ENCODE measurements at places on chromosomes 5 and 9. TPM values are rescaled to one million over a fixed set of nuclear protein-coding genes. Genes with fewer than 3 reads are reported as not detected.

- DNase-seq = no peak
These were observed 9.6 kb upstream of the MSX2 start for GRCh38 chr5:174714751-174715150.

DNA sequence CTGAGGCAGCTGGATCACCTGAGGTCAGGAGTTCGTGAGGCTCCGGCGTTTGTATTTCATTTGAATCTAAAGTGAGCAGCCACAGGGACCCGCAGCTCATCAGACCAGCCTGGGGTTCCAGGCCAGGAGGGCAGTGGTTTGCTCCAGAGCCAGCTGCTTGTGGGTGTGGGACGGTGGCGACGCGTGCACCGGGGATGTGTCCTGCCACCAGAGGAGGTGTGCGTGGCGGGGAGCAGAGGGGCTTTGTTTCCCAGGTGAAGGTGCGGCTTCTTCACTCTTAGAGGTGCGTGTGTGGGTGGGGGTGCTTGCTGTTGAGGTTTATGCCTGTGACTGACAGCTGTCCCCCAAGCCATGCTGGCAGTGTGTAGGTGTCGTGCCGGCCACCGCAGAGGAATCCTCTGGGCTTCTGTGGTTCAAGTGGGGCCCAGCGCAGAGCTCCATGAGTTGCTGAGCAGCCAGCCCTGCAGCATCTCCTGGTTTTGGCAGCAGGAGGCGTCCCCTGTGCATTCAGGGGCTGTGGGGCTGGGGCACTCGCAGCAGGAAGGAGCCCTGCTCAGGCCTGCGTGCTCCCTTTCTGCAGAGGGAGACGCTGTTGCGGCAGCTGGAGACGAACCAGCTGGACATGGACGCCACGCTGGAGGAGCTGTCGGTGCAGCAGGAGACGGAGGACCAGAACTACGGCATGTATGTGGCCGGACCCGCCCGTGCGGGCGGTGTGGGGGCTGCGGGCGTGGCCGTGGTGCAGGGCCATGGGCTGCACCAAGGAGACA lies 6.9 kb upstream of the AJM1 start:
- DNase-seq = no peak

Gene ASS1
- total RNA-seq = 74.5 TPM

Gene C5orf47
- not detected for total RNA-seq

DNA sequence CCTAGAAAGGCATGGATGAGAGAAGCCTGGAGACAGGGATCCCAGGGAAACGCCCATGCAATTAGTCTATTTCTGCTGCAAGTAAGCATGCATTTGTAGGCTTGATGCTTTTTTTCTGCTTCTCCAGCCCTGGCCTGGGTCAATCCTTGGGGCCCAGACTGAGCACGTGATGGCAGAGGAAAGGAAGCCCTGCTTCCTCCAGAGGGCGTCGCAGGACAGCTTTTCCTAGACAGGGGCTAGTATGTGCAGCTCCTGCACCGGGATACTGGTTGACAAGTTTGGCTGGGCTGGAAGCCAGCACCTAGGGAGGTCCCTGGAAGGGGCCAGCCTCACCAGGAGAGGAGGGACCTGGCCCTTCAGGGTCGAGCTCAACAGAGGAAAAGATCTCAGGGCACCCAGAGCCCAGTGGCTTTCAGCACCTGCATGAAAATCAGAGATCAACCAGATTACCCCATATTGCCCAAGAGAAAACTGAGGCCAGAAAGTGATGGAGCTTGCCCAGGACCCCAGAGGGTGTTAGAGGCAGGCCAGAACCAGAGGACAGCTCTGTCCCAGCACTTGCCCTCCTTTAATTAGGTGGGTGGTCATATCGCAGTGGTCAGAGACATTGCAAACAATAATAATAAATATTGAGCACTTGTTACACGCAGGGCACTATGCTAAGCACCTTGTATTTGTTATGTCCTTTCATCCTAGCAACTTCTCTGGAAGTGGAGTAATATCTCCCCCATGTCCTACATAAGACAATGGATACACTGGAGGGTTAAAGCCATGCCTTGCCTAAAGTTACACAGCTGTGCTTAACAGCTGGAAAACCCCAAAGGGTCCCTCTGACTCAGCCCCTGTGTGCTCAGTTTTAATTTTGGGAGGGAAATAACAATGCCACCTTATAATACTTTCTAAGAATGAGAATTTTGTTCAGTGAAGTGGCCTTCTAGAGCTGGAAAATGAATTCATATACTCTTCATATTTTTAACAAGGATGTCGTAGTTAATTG lies 67.1 kb downstream of the KLF4 start:
- DNase-seq = peak; percentile 87

GRCh38 chr9:27460226-27461023 lies 63.7 kb upstream of the IFNK start:
- peak; percentile 60 for DNase-seq

Gene TRAF1
- 5.1 TPM for total RNA-seq

All from tongue (tissue), 3 donors.